Large intestine (tissue), 12 donors: ENCODE measurements at places on chromosomes 4 and X.

GRCh38 chr4:48403358-48403757 is 62.0 kb downstream of the SLAIN2 start:
- no peak for DNase-seq

DNA sequence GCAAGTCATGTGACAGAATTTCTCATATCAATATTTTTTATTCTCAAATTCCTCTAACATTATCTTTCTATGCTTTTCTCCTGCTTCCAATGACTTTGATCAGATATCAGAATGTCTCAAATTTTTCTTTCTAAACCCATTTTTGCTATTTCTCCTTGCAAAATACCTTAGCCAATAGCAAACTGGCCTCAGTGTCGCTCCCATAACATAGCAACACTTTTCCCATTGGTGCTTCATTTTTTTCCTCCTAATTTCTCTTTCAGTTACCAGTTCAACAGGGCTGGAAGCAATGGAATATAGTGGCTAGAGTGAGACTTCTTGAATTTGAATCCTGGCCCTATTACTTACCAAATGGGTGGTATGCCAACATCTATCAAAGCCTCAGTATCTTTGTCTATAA is 1091.6 kb downstream of the C4orf33 start:
- DNase-seq: no peak

DNA sequence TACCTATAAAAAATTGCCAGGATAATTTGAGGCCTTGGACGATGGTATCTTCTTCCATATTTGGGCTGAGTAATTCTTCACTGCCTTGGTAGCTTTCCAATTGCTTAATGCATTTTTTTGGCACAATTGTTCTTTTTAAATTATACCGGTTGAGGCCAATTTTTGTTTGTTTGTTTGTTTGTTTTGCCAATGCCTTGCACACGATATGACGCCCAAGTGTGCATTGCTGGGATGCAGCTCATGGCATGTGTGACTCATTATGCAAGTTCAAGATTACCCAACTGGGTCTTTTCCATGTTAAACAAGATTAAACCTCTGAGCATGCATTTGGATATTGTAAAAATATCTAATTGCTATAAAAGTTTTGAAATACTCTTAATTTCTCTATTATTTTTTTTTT is 71.1 kb upstream of the KCNIP4 start:
- no peak for DNase-seq

- DNase-seq: no peak
These were observed 68.9 kb upstream of the MND1 start for GRCh38 chr4:153275380-153276276.

GRCh38 chrX:50671661-50672060 is 142.3 kb downstream of the SHROOM4 start:
- DNase-seq: no peak

GRCh38 chr4:165129924-165130323 is 17.3 kb upstream of the TMEM192 start:
- no peak for DNase-seq

DNA sequence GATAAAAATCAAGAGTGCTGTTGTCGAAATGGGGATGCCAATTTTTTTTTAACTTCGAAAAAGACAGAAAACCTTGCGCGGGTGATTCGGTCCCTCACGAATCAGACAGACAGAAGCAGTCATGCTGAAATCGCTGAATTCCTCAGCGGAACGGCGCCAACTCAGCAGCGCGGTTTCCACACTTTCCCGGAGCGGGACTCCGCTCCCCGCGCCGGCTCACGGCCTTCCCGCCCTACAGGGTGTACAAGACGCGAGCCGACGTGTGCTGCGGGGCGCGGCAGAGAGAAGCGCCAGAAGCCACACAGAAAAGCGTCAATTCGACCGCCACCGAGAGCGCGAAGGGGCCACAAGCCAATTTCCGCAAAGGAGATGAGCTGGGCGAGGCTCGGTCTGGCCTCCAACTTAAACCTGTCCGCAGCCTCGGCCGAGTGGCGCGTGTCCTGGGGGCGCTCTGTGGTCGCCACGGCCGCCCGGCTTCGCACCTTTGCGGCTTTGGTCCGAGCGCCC is 1.3 kb downstream of the NEXMIF start:
- DNase-seq: no peak

DNA sequence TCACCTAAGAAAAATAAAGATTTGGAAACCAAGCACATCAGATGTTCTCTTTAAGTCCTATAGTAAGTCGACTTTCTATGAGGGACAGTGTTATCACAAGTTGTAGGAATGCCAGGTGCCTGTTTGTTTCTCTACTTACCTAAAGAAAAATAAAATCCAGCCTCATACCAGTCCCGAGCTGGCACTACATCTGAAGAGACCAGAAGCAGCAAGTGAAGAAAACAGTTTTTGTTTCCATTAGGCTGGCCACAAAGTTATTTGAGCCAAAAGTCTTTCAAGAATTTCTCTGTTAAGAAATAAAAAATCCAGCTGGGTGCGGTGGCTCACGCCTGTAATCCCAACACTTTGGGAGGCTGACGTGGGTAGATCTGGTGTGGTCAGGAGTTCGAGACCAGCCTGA is 10.8 kb upstream of the PPARGC1A start:
- DNase-seq: no peak

GRCh38 chrX:119999087-119999634 is 55.6 kb upstream of the NKAP start:
- DNase-seq: peak; percentile 2

- no peak for DNase-seq
These were observed 31.3 kb downstream of the FAM241A start for GRCh38 chr4:112176596-112176995.

- DNase-seq: no peak
These were observed 618.6 kb upstream of the CPEB2 start for GRCh38 chr4:14383652-14384051.

DNA sequence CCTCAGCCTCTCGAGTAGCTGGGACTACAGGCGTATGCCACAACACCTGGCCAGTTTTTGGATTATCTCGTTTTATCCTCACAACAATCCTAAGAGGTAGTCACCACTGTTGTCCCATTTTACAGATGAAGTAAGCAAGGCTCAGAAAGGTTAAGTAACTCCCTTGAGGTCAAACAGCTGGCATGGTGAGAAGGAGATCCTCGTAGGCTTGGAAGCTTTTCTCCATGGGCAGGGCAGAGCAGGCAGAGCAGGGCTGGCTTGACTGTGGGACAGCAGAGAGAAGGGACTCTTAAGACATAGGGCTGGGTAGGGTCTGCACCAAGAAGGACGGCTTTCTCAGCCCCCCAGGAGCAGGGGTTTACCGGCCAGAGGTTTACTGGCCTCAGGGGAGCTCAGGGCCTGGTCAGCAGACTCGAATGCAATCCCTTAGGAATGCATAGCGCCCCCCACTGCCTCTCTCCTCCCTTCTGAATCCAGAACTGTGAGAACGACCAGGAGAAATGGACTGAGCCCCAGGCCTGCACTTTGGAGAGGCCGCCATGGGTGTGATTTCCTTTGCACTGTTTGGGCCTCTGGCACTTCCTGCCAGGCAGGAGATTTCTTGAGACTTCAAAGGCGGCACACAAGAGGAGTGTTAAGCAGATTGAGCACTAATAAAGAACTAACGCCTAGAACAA is 14.0 kb upstream of the CDKN2AIP start:
- DNase-seq: no peak

DNA sequence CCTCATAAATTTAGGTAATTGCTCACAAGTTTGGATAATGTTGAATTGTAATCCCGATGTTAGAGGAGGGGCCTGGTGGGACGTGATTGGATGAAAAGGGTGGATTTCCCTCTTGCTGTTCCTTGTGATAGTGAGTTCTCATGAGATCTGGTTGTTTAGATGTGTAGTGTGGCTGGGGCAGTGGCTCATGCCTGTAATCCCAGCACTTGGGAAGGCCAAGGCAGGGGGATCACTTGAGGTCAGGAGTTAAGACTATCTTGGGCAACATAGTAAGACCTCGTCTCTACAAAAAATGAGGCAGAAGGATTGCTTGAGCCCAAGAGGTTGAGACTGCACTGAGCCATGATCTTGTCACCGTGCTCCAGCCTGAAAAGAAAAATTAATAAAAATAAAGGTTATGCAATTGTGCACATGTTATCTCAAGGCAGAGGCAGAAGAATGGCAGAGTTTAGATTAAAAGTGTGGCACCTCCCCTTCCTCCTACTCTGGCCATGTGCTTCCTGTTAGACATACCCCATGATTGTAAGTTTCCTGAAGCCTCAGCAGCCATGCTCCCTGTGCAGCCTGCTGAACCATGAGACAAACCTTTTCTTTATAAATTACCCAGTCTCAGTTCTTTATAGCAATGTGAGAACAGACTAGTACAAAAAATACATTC is 36.5 kb downstream of the ERVMER34-1 start:
- DNase-seq: no peak

DNA sequence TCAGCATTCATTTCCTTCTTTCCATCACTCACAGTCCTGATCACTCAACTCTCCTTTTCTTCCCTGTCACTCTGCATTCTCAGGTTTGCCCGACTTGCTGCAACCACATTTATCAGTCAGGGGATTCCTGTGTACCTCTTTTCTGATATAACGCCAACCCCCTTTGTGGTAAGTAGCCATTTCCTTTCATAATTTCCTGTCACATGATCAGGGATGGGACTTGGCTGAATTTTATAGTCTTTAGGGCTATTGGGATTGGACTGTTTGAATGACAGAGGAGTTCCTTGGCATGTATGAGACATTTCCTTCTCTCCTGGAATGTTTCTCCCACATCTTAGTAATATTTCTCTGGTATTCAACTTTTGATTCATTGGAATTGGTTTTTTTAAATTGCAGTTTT is 11.0 kb downstream of the PGM2 start:
- DNase-seq: no peak

DNA sequence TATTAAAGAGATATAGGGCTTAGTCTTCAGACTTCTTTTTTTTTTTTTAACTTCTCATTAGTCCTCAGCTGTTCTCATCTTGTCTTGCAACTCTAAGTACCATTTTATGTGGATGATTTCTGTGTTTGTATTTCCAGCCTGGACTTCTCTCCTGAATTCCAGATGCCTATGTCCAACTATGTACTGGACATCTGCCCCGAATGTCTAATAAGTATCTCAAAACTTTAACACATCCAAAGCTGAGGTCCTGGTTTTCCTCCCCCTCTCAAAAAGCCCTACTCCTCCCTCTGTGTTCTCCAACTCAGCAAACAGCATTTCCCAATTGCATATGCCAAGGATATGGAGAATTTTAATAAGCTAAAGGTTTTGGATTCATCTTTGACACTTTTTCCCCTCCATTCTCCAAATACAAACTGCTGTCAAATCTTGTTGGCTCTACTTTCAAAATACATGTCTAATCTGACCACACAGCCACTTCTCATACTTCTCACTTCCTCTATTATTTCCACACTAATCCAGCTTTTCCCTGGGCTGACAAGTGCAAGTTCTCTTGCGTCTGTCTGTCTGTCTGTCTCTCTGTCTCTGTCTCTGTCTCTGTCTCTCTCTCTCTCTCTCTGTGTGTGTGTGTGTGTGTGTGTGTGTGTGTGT is 79.8 kb downstream of the CLCN5 start:
- DNase-seq: no peak

DNA sequence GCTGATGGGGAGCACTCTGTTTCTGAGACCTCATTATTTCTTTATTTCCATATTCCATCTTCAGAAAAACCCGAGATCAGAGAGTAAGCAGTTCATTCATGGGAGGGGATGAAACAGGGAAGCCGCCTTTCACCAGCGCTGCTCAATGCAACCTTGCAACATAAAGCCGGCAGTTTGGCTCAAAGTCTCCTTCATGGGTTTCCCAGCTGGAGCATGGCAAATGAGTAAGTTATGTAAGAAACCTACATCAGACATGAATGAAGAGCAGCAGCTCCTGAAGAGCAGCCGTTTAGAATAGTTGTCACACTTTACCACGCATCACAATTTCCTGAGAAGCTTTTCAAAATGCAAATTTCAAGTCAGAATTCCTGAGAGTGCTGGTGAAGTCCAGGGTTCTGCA is 578.8 kb downstream of the FSTL5 start:
- DNase-seq: no peak

- DNase-seq: no peak
These were observed 196.4 kb downstream of the LRBA start for GRCh38 chr4:150818661-150819060.

DNA sequence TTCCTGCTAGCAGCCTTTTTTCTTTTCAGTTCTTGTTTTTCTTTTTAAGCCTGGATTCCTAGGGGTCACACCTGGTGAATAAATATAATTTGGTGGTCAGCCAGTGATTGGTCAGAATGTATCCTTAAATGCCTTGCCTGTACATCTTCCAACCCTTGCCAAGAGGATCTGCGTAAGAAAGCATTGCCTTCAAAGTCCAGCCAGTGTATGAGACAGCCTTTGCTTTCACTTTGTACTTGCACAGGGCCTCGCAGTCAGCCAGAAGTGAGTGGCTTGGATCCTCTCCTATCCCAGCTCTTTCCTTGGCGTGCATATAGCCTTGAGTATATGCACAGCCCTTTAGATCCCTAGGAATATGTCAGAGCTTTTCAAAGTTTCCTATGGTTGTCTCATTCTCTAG is 22.2 kb downstream of the KANTR start:
- no peak for DNase-seq

DNA sequence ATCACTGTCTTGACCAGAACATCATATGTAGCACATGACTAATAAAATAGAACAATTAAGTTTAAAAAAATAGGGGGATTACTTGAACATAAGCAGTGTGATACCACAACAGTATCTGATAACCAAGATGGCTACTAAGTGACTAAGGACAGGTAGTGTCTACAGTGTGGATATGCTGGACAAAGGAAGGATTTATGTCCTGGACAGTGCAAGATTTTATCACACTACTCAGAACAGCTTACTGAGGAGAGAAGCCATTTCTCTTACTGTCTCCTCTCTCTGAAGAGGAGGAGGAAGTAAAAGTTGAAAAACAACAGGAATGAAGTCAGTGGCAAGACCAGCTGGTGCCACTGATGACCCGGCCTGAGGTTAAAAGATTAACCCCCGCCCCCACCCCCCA is 4.0 kb upstream of the SLC10A7 start:
- DNase-seq: no peak

DNA sequence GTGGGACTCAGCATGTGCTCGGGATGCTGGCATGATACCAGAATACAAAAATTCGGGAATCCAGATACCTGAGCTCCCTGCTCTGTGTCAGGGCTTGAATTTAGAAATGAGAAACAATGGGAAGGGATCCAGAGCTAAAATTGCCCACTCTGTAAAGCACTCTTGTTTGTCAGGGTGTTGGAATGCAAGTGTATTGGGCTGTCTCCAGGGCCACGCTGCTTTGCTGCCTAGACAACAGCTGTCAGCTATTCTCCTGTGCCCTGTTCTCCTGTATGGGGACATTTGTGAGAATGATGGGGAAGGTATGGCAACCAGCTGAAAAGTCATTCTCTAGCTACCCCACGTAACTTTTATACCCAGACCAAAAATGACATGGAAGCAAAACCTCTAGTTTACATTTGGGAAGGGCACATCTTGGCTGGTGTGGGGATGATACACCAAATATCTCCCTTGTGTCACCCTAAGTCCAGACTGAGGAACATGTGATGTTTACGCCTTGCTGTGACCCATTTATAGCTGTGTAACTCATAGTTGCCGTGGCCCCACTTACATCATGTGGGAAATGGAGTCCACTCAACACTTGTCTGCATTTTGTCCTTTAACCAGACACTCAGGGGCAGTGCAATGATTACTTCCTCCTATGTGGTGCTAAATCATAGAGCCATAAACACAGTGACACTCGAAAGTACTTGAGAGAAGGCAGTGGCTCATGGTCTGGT is 46.6 kb downstream of the SMPX start:
- DNase-seq: no peak

GRCh38 chr4:825971-826330 is at the start of gene CPLX1:
TSS of gene CPLX1 (minus strand) at chr4:826129. CDS start at chr4:824522, 1,607 bp downstream.
- DNase-seq: peak; percentile 25
